ENCODE measurements at places on chromosomes 2 and 18. TPM values are rescaled to one million over a fixed set of nuclear protein-coding genes. Genes with fewer than 3 reads are reported as not detected.

GRHL1 gene
- 4.7 TPM for polyA plus RNA-seq

HOXD12 gene
- polyA plus RNA-seq, result 0.27 TPM

ASB3 gene
- 28.6 TPM for polyA plus RNA-seq

PRSS56 gene
- polyA plus RNA-seq, result not detected

FEV gene
- polyA plus RNA-seq, result not detected

TIGD1 gene
- 12.9 TPM for polyA plus RNA-seq

SERPINB8 gene
- 3.5 TPM for polyA plus RNA-seq

COL4A4 gene
- polyA plus RNA-seq, result 44.2 TPM

ANKRD36B gene
- 37.3 TPM for polyA plus RNA-seq

DNA sequence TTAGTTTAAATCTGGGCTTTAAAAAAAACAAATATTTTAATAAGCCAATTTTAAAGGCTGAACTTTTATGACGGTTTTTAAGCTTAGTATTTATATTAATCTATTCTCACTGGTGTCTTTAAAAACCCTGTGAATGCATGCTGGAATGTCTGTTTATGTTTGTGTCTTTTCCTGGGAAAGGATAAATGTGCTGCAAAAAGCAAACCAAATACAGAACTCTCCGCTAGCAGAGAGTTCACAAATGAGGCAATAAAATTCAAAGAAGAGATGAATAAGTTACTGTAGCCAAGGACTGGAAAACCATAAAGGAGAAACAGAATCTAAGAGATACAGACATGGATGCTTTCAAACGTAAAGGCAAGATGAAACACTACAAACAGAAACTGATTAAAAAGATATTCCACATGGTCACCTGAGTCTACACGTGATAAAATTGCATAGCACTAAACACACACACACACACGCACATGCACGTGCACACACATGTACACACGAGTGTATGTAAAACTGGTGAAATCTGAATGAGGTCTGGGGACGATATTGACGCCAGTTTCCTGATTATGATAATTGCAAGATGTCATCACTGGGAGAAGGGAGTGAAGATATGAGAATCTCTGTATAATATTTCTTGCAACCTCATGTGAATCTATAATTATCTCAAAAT is 4.5 kb downstream of the TWIST2 start:
- DNase-seq, result no peak

- DNase-seq, result no peak
These were observed 69.0 kb downstream of the TXNL1 start for GRCh38 chr18:56569416-56569815.

GRCh38 chr2:186274936-186275575 is 211.0 kb upstream of the ZC3H15 start:
- DNase-seq, result no peak

GRCh38 chr2:194020155-194020554 is 1636.9 kb upstream of the SLC39A10 start:
- DNase-seq, result no peak

GRCh38 chr2:172376016-172376415 is 51.4 kb upstream of the ITGA6 start:
- no peak for DNase-seq

GRCh38 chr2:222736301-222736700 is 64.8 kb downstream of the MOGAT1 start:
- no peak for DNase-seq

DNA sequence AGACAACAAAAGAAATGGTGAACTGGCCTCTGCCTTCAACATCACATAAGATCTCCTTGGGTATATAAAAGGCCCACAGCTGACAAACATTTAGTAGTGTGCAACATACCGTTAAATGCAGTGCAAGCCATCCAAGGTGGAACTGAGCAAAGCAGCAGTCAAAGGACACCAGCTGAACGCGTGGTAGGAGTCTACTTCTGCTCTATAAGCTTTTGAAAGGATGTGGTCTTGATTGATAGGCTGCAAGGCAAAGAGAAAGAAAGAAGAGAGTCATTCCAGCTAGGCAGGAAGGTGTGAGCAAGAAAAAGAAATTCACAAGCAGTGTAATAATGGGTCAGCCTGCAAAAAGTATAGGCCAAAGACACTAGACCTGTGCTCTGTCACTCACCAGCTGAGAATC is 356.3 kb downstream of the SATB2 start:
- no peak for DNase-seq

DNA sequence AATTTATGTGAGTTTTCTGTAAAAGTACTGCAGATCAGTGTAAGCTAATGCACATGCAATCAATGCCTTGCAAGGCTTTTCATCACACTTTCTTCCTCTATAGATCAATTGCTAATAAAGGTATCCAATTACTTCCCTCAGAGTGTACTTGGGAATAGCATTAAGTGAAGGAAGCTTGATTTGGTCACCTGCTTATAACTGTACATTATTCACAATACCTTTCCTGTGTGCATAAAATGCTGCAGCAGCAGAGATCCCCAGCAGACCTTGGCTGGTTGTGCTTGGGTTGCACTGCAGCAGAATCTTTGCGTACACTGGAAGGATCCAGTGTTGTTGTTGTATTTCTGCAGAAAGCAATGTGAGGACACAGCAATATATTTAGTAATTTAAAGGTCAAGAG is 18.5 kb upstream of the SCN9A start:
- no peak for DNase-seq

GRCh38 chr2:234075518-234075915 is 25.0 kb downstream of the SPP2 start:
- DNase-seq, result no peak

- DNase-seq, result no peak
These were observed 75.4 kb upstream of the HNMT start for GRCh38 chr2:137888845-137889244.

DNA sequence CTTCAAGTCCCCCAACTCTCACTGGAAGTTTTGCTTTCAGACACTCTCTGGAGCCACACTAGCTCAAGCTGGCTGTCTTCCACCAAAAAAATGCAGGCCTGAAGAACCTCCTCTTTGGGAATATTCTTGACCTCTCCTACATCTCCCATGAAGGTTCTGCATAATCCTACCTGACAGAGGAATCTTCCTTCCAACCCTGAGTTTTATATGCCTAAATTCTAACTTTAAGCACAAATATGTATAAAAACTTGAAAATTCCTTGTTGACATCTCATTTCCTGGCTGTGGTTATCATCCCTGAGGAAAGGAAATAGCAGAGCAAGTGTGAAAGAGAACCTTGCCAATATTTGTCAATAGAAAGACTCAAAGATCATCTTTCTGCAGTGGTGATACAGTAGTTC is 249.0 kb downstream of the LPIN1 start:
- no peak for DNase-seq

DNA sequence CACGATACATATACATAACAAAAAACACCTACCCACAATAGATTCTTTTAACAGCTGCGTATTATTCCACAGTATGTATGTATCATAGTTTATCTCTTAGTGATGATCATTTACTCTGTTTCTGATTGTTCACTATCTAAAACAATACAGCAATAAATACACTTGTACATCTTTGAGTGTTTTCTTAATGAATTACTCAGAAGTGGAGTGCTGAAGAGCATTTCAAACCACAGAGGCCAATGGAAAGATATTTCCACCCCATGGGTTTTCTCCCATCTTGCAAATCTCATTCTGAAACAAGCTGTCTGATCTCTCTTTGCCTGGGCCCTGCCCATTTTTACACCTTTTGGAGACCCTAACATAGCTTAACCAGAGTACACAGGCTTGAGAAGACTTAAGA is 113.8 kb upstream of the KLF7 start:
- DNase-seq, result no peak

DNA sequence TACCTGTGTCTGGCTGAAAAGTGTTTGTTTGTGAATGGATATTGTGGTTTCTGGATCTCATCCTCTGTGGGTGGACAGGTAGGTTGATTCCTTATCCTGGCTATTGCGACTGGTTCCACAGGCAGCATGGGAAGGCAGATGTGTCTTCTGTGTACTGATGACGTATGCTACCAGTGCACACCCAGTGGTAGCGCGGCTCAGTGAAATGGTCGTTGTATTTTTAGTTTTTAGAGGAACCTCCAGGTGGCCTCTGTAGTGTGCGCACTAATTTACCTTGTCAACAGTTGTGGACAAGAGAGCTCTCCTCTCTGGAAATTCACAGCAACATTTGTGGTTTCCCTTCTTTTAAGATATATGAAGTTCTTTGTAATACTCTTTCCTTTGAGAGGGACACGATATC is 52.5 kb downstream of the CCDC74A start:
- no peak for DNase-seq

DNA sequence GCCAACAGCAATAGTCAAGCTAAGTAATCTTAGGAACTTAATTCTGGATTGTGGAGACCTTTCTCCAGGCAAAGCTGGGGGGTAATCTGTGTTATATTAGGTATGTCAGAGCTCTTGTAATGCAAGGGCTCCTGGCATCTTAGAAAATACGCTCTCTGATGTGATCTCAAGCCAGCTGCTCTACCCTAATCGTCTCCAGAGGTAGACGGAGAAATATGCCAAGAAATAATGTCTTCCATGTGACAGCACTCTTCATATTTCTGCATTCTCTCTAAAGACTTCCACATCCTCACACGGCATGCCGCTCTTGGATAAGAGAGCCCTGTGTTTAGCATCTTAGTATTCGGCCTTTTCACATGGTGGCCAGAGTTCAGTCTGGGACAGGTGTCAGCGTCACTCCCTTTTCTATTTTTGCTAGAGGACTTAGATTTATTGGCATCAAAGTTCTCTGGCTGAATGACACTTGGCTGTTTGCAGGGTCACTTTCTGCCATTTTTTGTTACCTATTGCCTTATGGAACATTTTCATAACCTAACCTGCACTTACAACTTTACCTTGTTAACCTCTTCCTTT is 25.2 kb downstream of the CAPN13 start:
- no peak for DNase-seq

DNA sequence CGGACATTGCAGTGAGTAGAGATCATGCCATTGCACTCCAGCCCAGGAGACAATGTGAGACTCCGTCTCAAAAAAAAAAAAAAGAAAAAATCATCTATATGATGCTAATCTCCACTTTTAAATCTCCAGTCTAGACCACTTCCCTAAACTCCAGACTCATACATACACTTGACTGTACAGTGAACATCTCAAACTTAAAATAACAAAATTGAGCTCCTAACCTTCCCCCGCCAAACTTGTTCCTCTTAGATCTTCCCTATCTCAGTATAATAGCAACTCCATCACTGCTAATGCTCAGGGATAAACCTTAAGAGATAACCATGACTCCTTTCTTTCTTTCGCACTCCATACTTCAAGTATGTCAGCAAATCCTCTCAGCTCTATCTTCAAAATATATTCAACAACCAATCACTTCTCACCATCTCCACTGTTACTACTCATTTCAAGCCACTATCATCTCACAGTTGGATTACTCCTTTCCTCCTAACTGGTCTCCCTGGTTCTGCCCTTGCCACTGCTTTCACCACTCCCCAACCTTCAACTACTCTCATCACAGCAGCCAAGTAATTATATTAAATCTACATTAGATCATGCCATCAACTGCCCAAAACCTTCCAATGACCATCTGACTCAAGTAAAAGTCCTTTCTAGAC is 12.0 kb downstream of the MEMO1 start:
- DNase-seq, result no peak

GRCh38 chr2:191857259-191857805 is 10.4 kb upstream of the CAVIN2 start:
- DNase-seq, result no peak

GRCh38 chr2:227410191-227410590 is 22.4 kb upstream of the SCYGR1 start:
- no peak for DNase-seq

- no peak for DNase-seq
These were observed 434.7 kb downstream of the EPHA4 start for GRCh38 chr2:221137385-221137784.

- no peak for DNase-seq
These were observed 120.2 kb downstream of the LAMA3 start for GRCh38 chr18:23809415-23809814.
